Amniotic epithelial cell (primary cell): ENCODE measurements at places on chromosomes 7 and 10.

- no peak for DNase-seq
Observed at GRCh38 chr10:124001391-124002148, 91.8 kb downstream of the CHST15 start.

- peak; percentile 30 for DNase-seq
Observed at GRCh38 chr7:90461219-90461618, 8.2 kb upstream of the PTTG1IP2 start.

- DNase-seq: no peak
Observed at GRCh38 chr7:143811-144453, 48.4 kb upstream of the FAM20C start.

DNA sequence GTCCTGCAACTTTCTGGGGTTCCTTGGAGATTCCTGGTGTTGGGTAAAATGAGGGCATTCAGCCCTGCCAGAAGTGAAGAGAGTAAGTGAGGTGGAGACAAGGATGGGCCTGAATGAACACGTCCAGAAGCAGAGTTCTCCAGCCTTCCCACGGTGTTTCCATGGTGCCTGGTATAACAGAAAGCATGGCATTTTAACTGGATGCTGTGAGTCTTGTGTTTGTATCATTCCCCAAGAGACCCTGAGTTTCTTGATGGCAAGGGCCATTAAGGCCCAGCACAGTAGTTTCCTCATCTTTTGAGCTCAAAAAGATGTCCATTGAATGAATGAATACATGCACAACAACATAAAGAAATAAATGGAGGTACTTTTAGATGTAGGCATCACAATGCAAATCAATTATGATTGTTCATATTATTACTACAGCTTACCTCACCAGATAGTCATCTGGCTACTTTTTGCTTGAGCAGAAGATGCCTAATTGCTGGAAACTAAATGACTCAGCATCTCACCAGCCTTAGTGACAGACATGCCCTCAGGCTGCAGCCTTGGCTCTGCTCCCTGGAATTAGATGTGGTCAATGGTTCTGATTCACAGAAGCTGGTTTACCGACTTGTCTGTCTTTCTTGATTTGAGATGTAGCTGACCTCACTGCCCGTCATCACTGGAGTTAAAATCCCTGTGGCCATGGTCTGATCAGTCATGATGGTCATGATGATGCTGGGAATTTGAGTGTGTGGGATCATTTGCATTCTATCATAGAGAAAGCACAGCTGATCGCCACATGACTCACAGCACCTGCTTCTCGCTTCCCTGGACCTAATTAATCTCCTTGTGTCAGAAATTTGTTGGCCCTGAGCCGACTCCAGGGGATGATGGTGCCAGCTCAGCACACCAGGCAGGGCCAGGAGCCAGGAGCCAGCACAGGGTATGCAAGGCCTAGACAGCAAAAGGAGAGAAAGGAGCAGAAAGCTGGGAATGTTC lies 83.9 kb downstream of the CXCL12 start:
- peak; percentile 93 for DNase-seq

DNA sequence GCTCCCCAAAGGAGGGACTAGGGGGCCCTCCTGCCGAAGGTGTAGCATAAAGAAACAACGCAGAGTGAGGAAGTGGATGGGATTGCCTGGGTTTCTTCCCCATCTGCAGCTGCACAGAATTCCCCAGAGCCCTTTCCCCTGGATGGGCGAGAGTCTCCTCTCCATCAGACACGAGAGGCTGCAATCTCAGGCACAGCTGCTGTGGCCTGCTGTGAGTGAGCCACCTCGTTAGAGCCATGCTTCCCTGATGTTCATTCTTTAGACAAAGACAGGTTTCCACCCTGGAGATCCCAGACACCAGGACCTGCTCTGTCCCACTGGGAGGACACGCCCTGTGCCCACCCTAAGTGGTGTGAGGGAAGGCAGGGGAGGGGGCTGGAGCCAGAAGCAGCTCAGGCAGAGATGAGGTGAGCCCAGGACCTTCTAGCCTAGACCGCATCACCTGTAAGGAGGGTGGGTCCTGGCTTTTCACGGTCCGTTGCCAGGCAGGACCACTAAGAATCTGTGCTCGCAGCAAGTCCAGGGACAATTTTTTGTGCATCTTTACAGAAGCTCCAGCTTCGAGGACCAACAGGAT lies 268.6 kb upstream of the TCERG1L start:
- no peak for DNase-seq

GRCh38 chr7:27922907-27923641 lies 183.1 kb downstream of the TAX1BP1 start:
- no peak for DNase-seq

DNA sequence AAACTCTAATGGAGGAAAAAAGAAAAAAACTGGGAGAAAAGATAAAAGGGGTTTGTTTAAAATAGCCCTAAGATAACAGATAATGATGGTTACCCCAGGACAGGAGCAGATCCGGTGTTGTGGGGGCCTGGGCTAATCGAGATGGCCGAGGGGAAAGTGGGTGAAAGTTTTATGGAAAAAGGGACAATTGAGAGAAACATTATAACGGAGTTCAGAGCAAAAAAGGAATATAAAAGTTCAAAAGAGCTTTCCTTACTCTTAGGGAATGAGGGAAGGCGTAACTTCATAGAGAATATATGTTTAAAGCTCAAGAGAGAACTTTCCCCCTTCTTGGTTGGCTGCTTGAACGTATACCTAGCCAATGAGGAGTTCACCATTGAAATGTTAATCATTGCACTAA lies 131.4 kb downstream of the BAMBI start:
- DNase-seq: no peak

GRCh38 chr10:114653926-114654325 lies 4.1 kb downstream of the ABLIM1 start:
- DNase-seq: no peak

DNA sequence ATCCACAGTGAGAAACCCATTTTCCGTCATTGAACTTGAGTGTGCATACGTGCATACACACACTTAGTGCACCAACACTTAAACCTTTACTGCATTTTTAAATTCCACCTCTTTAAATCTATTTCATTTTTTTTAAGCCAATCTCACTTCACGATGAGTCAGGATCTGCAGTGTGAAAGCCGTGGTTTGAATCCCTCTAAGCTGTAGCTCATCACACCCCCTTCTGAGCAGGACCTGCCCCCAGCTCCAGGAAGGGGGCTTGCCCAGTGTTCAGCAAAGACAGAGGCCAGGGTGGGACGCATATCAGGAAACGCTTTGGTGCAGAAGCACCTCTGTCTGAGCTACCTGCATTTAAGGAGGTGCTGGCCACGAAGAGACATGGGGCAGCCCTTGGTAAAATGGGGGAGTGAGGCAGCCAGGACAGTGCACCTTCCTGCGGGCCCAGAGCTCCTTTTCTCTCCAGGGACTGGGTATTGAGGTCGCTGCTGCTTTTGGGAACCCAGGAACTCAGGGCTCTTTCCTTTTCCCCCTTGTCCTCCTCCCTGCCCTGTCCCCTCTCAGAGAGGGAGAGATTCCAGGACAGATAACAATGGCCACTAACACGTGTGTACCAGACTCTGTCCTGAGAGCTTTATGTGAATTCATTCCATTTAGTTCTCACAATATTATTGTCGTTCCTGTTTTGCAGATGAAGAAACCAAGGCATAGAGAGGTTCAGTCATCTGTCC lies 21.7 kb downstream of the ZNF316 start:
- no peak for DNase-seq

- no peak for DNase-seq
Observed at GRCh38 chr7:14850039-14850438, 52.5 kb downstream of the DGKB start.

DNA sequence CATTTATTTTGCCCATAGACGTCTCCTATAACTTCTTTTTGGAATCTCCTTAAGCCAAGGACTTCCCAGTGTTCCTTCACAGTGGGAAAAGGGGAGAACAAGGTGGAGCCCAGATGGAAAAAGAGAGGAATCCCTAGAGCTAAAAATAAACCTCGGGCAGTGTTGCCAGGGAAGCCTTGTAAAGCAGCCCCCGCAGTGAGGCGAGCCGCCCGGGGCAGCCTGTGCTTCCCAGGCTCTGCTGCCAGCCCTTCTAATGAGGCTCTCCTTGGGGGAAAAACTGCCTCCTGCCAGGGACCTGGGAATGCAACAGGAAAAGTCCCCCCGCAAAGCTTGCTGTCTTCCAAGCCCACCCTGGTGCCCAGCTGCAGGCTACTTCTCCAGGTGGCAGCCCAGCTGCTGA lies 71.7 kb downstream of the SH3PXD2A start:
- no peak for DNase-seq

- peak; percentile 74 for DNase-seq
Observed at GRCh38 chr7:93890041-93890463, 501 bp downstream of the TFPI2 start.

GRCh38 chr7:134028853-134029252 lies 98.3 kb upstream of the LRGUK start:
- no peak for DNase-seq

DNA sequence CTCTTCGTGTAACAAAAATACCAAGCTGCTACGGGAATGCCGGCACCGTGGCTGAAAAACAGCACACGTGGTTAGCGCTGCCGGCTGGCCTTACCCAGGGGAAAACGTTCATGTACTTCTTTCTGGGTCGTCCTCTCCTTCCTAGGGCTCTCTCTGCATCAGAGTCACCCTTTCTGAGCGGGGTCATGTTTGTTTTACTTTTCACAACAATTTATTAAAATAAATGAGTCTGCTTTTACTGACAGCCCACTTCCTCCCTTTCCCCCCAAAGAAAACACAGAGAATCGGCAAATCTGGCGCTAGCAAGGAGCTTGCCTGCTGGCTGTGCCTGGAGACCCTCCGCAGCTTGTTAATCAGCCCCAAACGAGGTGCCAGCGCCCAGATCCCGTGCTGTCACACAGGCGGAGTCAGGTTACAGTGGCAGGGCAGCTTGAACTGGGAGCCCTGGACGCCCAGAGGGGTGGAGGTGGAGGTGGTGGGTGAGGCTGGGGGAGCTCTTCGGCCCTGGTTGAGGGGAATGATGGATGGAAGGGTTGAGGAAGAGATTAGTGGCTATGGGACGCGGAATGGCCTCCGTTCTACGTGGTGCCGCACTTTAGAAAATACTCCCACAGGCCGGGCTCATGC lies 162.2 kb upstream of the TNS3 start:
- DNase-seq: peak; percentile 32

DNA sequence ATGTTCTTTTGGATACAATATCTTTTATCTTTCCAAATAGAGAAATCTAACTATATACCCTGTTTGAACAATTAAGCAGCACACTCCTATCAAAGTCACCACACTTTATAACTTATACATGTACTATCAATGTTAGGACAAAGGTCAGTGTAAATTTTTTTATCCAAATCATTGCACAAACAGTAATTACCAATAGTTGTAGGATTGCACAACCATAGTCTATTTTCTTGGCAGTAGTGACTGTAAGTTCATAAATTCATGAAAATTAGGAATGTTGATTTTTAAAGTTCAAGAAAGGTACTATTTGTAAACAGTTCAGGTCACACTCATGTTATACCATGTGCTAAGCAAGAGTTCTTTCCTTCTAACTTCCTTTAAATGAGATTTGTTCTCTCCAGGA lies 9.3 kb downstream of the WNT2 start:
- no peak for DNase-seq

DNA sequence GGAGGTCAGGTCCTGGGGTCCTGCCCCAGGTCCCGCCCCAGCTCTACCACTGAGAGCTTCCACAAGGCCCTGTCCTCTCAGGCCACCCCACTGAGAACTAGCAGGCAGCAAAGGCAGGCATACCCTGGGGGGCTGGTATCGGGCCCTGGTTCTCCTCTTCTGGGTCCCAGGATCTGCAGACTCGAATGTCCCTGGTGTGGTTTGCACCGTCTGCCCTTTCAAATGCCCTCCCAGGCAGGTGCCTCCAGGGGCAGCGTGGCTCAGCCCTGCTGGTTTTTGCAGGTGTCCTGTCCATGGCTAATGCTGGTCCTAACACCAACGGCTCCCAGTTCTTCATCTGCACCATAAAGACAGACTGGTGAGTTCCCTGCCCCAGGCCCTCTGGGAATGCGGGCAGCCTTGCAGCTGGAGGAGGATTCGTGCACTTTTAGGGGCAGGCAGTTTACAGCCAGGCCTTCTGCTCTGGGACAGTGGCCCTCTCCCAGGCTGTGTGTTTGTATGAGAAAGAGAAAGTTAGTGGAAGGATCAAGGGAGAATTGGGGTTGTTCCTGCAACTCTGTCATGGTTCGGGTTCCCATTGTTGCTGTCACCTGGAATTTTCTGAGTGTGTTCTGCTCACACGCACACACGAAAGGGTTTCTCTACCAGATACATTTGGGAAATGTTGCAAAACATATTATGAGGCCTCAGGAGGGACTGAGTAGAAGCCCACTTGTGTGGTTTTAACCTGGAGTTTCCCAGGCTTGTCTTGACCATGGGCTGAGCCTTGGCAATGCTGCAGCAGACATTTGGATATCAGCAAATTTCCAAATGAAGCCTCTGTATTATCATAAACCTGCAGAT lies 5.0 kb downstream of the PPIF start:
- DNase-seq: no peak

DNA sequence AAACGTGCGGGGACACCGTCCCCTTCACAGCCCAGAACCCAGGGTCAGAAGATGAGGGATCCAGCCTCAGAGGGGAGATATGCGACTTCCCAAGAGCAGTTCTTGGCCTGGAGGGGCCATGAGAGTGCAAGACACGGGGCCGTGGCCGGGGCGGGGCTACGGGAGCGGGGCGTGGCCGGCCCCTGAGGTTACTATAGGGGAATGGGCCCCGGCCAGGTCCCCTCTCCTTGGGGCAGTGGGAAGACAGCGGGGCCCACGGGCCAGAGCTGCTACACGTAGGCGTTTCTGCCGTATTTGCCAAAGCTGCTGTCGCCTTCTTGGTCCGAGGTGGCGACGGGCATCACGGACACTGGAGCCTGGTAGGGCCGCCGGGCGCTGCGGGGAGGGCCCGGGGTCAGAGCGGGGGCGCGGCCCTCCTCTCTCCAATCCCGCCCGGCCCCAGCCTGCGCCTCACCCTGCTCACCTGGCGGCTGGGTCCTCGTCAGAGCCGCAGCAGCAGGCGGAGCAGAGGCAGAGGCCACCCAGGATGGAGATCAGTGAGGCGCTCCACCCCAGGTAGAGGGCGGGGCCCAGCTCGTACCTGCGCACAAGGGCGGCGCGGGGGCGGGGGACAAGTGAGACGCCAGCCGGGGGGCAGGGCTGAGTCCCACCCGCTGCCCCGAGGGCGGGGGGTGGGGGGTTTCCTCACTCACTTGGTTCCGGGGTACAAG lies 5.3 kb downstream of the CLDN15 start:
- DNase-seq: no peak

GRCh38 chr7:37986908-37987330 lies 66.5 kb downstream of the EPDR1 start:
- no peak for DNase-seq
